ENCODE measurements at places on chromosomes 3 and 15.
A peak's percentile ranks its signal among the peaks of the same experiment; 100 is the strongest.

- DNase-seq, result no peak
Observed at GRCh38 chr15:39344662-39345141, 236.2 kb upstream of the THBS1 start.

DNA sequence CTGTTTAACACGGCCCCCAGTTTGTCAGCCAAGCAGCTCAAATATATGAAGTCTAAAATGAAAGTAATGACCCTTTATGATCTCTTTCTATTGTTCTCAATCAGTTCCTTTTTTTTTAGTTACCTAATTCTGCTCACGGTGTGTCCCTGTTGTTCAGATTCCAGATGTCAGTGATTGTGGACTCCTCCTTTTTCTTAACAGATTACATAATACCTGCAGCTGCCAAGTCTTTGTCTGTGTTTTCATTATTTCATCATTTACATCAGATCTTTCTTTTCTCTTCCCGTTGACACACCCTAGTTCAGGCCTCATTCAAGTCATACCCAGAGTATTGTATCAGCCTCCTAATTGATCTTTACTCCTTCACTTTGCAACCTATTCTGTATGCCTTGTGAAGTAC, 56.1 kb upstream of the SKIL start:
- DNase-seq, result peak; percentile 41

- no peak for DNase-seq
Observed at GRCh38 chr3:12507591-12508281, 23.5 kb downstream of the TSEN2 start.

GRCh38 chr3:55413236-55413635, 73.9 kb downstream of the WNT5A start:
- no peak for DNase-seq

DNA sequence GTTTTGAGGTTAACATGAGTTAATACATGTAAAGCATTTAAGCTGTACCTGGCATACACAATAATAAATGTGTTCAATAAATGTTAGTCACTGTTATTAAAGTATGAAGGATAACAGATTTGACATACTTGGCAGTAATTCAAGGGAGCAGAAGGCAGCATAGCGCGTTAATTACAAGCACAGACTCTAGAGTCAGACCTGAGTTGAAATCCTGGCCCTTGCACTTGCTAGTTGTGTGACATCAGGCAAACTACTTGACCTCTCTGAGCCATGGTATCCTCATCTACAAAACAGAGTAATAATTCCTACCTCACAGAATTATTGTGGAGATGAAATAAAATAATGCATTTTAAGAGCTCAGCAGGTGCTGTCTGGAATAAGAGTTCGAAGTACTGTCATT, 5.4 kb downstream of the IFT122 start:
- no peak for DNase-seq

GRCh38 chr3:169158379-169158778, 505.1 kb downstream of the MECOM start:
- no peak for DNase-seq

DNA sequence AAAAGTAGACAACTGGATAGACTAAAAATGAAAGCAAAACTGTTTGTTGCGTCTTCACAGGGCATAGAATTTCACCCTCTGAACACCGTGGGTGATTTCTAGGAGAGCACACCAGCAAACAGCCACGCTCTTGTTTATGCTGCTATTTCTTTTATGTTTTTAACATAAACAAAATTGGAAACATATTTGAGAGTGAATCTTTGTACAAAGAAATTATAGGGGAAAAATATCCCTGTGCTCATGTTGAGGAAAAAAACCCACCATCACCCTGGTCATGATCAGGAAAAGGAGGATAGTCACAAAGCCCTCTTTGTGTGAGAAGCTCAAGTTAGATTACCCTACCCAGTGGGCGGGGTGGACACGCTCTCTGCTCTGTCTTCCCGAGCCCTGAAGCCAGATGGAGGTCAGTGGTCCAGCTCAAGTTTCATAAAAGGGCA, 313.3 kb downstream of the SATB1 start:
- peak; percentile 52 for DNase-seq

- no peak for DNase-seq
Observed at GRCh38 chr3:100869787-100870186, 123.4 kb downstream of the ABI3BP start.

GRCh38 chr15:100043068-100043641, 298.6 kb downstream of the ADAMTS17 start:
- DNase-seq, result peak; percentile 33

- DNase-seq, result no peak
Observed at GRCh38 chr3:15290736-15291135, 41.6 kb downstream of the SH3BP5 start.

- no peak for DNase-seq
Observed at GRCh38 chr3:110384601-110385000, 687.0 kb upstream of the NECTIN3 start.

DNA sequence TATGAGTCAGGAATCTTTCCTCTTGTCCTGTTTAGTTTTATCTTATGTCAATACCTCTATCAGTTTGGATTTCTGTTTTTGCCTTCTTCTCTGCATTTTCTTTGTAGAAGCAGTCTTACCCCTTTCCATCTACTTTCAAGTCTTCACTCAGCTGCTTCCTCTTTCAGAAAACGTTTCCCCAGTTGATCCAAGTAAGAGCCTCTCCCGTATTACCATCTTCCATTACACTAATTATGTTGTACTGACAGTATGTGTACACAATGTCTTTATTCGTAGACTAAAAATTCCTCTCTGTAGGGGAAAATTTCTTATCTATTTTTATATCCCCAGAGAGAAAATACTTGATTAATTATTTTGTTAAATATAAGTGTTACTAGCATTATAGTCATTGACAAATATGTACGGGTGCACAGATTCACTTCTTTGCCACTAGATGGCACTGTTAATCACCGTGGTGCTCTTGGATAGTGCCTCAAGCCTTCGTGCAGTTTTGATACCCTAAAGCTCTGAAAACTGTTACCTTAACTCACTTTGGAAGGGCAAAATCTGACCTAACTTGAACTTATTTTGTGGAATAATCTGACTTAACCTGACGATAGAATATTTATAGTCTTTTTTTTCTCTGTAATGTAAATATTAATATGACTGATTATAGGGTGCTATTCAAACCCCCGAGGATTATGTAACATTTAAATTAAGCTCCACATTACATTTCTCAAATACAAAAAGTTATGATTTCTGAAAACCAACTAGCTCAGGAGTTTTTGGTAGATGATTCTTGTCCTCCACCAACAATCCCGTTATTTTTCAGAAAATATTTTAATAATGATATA, 74.2 kb upstream of the POU1F1 start:
- peak; percentile 53 for DNase-seq

DNA sequence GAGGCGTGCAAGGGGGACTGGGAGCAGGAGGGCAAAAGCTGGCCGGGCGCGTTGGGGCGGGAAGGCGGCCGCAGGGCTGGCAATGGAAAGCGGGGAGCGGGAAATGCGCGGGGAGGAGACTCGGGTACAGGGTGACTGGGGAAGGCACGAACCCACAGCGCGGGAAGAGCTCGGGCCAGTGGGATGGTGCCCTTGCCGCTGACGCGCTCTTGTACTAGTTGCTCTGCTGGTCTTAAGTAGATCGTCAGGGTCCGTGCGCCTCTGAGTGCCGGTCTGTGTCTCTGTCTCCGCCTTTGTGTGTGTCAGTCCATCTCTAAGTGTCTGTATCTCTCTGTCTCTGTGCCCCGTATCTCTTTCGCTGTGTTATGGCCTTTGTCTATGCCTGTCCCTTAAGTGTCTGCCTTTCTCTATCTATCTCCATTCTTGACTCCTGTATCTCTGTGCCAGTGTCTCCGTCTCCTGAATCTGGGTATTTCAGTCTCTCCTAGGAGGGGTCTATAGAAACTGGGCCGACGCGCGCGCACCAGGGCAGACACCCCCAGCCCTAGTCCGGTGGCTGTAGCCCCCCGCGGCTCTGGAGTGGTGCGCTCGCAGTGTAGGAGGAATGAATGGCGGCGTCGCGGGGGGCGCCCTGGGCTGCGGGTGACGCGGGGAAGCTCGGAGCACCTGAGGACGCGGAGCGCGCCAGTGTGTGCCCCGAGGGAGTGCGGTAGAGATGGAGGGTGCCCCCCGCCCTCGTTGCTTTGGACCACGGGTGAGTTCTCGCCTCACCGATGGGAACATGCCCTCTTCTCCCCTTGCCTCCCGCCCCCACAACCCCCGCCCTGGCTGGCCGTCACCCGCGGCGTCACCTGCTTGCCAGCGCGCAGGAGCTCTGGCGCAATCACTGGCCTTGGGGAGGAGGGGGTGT, 756 bp upstream of the CAMK2N2 start:
- peak; percentile 61 for DNase-seq

DNA sequence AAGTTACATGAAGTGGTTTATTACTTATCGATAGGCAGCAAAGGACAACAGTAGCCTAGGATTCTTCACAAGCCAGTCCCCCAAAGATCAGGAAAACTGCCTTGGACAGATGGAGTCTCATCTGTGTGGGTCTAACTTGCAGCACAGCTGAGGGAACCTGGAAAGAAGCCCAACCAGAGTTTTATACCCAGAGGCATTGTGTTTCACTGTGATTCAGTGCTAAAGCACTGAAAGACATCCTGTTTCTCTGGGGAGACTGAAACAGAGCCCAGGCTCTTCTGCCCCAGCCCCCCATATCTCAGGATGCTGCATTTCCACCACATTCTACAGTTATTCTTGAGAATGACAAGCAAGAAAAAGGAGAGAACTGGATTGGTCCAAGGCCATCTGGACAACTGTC, 48.2 kb upstream of the PYDC2 start:
- DNase-seq, result no peak

DNA sequence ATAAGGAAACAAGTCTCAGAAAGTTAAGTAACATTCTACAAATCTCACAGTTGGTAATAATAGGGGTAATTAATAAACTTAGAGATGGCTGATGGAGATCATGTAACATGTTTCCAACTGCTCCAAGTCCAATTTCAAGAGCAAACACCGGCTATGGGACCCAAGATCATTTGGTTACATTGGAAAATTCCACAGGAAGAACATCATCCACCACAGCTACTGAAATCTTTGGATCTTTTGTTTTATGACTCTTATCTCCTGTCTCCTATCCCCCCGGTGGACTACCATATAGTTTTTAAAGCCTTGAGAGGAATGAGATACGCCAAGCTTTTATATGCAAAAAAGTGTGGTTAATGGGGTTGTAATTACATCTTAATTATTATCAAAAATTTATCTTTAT, 216.1 kb downstream of the WNT5A start:
- no peak for DNase-seq

GRCh38 chr3:37729119-37729518, 132.6 kb upstream of the CTDSPL start:
- DNase-seq, result no peak

DNA sequence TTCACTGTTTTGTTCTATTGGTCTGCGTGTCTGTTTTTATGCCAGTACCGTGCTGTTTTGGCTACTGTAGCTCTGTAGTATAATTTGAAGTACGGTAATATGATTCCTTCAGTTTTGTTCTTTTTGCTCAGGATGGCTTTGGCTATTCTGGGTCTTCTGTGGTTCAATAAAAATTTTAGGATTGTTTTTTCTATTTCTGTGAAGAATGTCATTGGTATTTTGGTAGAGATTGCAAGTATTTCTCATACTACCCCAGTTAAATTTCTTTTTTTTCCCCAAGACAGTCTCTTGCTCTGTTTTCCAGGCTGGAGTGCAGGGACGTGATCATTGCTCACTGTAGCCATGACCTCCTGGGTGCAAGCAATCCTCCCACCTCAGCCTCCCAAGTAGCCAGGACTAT, 53.4 kb downstream of the STARD9 start:
- no peak for DNase-seq

- DNase-seq, result no peak
Observed at GRCh38 chr15:62929000-62929357, 113.6 kb upstream of the TPM1 start.

DNA sequence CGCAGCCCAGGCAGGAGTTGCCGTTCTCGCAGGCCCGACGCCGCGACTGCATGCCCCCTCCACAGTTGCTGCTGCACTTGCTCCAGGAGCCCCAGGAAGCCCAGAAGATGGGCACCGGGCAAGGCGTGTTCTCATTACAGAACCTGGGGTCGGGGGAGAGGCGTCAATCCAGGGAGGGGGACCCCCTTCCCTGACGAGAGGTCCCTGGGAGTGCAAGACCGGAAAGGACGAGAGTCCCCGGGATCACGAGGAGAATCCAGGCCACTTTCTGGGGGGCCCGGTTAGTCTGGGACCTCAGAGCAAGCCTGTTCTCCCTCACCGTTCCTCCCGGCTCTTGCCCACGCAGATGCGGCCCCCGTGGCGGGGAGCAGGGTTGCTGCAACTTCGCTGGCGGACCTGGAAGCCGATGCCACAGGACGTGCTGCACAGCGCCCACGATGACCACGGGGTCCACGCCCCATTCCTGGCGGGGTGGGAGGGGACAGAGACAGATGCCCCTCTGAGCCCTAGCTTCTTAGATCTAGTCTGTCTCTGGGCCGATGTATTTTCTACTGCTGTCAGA, 113.9 kb downstream of the SEMA5B start:
- DNase-seq, result no peak

DNA sequence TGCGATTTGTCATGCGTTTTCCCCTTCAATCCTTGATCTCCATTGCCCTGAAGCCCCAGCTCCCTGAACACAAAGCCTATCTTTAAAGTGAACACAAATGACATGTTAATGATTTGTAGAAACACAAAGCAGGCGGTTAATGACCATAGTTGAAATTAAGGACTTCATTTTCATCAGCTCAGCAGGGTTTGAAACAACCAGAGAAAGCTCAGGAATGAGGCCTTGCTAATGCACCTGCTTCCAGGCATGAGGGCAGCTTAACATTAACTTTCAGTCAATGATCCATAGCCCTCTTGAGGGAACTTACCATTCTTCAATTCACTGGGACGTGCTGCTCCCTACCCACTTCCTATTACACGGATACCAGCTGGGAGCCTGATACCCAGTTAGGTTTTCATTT, 427.2 kb upstream of the CBLB start:
- no peak for DNase-seq

All from KBM-7 (cell line).